Stimulated activated CD4-positive, alpha-beta T cell treated with anti-CD3 and anti-CD28 coated beads, Interleukin-15, amount 100 ng/mL, for 1 hour (primary cell): ENCODE measurements at places on chromosomes 2 and 18.

DNA sequence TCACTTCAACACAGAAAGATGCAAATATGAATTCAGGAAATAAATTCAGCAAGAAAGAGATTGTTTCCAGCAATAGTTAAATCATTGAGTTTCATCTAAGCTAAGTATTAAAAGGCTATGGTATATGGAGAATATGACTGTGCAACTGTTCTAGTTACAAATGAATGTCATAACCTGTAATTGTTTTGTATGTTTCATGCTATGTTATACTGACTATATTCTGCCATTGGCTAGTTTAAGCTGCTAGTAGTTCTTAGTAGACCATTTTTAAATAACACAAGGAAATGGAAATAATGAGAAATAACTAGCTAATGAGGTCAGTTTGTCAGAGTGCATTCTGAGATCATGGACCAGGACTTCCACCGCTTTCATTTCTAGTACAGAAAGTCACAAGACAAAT, 1154.9 kb upstream of the TMEFF2 start:
- DNase-seq: no peak

DNA sequence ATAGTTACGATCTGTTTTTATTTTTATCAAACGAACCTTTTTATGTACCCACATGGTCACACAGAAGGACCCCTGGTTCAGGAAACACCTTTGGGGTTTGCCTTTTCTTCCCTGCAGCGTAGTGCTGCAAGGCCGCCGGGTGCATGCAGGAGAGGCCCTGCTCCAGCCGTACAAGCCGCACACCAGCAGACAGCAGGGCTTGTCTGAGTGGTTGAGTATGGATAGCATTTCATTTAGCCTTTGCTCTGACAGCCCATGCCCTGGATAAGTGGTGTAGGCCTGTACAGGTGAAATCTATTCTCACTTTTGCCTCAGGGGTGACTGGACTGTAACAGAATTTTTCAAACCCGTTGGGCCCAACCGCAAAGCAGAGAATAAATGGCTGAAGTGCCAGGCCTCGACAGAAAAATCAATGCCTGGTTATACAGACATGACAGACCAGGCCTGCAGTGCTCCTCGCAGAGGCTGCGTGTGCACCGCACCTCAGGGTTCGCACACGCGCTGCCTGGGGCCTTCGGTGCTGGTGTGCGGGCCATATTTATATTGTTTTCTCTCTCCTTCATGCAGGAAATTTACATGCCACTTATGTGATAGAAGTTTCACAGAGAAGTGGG, 279.1 kb downstream of the ZNF407 start:
- DNase-seq: no peak

DNA sequence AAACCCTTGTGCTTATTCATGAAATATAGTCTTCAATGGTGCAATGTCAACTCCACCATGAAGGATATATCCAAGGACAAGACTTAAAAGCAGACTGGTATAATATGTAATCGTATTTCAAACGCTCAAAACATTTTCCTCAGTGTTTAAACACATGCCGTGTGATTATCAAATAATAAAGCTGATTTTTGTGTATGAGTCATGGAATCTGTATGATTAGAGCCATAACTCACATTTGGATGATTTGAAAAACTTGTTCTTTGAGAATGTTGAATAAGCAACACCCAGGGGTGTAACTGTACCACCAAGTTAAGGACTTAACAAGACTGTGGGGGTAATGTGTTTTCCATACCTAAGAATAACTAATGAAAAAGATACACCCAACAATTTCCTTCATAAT, 215.3 kb downstream of the STK39 start:
- no peak for DNase-seq

DNA sequence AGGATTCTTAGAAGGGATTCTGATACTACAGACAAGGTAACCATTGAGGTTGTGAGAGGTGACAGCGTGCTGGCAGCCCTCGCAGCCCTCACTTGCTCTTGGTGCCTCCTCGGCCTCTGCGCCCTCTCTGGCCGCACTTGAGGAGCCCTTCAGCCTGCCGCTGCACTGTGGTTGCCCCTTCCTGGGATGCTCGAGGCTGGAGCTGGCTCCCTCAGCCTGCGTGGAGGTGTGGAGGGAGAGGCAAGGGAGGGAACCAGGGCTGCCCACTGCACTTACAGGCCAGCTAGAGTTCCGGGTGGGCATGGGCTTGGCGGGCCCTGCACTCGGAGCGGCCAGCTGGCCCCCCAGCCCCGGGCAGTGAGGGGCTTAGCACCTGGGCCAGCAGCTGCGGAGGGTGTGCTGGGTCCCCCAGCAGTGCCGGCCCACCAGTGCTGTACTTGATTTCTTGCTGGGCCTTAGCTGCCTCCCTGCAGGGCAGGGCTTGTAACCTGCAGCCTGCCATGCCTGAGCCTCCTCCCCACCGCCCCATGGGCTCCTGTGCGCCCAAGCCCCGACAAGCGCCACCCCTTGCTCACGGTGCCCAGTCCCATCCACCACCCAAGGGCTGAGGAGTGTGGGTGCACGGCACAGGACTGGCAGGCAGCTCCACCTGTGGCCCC, 23.9 kb upstream of the RIT2 start:
- no peak for DNase-seq

- no peak for DNase-seq
These were observed 44.9 kb downstream of the SOCS6 start for GRCh38 chr18:70333757-70334156.

- DNase-seq: no peak
These were observed 419.3 kb downstream of the ZNF516 start for GRCh38 chr18:76075777-76076176.

DNA sequence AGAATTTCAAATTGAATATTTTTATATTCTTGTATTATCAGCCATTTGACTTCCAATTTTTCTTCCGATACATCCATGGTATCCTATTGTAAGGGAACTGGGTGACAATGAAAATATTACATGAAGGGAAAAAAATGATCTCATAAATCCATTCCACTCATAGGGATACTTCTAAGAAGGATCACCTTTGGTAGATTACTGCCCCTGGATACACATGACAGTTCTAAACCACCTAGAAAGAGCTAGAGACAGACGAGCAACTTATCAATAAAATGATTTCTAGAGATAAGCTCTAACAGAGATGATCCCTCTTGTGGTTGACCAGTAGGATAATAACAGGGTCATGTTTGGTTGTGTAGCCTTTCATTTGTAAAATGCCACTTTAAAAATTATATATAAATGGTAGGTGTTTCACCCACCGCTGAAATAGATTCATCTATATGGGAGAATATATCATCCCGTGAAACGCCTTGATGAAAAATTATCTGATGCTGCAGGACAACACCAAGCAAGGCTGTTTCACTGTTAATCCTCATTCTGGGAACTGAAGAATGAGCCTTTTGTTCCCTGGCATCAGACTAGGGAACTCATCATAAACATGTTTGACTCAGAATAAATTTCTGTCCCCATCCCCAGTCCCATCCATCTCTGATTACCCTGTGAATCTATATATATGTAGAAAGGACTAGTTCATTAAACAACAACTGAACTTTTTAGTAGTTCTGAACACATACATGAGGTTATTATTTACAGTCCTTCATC, 180.0 kb downstream of the TCF4 start:
- no peak for DNase-seq

- no peak for DNase-seq
These were observed 11.0 kb downstream of the IL18R1 start for GRCh38 chr2:102366406-102367112.

DNA sequence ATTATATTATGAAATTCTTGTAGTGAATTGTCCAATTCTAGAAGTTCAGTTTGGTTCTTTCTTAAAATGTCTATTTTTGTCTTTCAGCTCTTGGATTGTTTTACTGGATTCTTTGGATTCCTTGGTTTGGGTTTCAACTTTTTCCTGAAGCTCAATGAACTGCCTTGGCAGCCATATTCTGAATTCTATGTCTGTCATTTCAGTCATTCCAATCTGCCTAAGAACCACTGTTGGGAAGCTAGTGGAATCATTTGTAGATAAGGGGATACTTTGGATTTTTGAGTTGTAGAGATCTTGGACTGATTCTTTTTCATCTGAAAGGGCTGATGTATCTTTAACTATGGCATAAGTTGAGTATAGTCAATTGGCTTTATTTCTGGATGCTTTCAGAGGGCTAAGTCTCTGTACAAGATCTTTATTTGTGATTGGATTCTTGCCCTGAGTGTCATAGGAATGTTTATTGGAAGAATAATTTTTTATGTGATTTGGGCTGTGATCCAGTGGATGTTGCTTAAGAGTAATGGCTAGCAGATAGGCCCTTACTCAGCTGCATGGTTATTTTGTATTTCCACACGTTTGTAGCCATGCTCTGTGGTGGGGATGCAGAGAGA, 42.3 kb downstream of the SERPINB7 start:
- DNase-seq: no peak

GRCh38 chr2:134167015-134167414, 86.9 kb upstream of the MGAT5 start:
- DNase-seq: no peak

DNA sequence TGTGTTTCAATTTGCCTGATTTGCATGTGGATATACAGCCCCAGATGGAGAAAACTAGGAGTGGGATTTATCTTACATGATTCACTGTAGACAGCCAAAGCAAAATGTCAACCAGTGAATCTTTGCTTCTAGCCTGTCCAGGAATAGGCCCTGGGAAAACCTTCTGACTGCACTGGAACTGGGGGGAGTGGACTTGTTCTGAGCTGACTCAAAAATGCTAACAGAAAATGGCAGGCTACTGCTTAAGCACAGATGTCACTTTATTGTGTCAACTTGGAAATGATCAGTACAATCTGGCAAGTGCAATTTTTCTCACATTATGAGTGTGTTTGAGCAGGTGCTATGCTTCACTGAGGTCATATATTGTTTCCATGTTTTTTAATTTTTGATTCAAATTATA, 593.7 kb downstream of the NRXN1 start:
- no peak for DNase-seq

- DNase-seq: no peak
These were observed 45.9 kb upstream of the KCNF1 start for GRCh38 chr2:10865841-10866240.

GRCh38 chr2:168552450-168552856, 96.4 kb downstream of the CERS6 start:
- no peak for DNase-seq

- DNase-seq: no peak
These were observed 14.7 kb downstream of the SMARCAL1 start for GRCh38 chr2:216426938-216427337.

DNA sequence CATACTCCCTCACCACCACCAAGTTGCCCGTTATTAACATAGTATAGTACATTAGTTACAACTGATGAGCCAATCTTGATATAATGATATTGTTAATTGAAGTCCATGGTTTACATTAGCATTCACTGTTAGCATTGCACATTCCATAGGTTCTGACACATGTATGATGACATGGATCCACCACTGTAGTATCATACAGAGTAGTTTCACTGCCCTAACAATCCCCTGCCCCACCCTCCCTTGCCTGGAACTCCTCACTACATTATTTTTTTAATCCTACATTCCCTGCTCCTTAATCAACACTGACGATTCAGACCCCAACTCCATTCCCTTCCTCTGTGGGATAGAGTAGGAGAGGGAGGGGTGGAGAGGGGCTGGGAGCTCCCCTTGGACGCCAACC, 20.2 kb upstream of the ST3GAL5 start:
- no peak for DNase-seq

GRCh38 chr2:138356178-138356577, 145.4 kb upstream of the SPOPL start:
- no peak for DNase-seq

DNA sequence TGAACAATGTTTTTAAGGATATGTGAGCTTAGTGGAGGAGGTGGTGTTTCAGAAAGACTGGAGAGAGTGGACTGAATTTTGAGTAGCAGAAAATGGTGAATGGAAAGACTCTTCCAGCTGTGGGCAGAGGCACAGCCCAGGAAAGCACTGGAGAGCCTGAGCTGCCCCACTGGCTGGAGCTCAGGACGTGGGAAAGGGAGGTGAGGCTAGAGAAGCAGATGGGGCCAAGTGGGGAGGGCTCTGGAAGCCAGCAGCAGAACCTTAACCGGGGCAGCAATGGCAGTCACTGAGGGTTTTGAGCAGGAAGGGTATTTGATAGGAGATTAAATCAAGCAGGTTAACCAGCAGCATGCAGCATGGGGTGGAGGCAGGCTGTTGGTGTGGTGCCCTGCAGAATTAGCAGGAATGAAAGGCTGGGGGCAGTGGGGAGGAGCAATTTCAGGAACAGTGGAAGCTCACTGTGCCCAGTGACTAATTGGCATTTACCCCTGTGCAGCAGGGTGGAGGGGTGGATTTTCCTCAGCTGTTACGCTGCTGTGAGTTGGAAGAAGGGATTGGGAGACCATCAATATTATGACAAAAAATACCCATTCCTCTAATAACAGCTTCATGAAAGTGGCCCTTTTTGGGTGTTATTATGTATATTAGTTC, 136.2 kb downstream of the CERS6 start:
- DNase-seq: no peak

- DNase-seq: no peak
These were observed 219.6 kb downstream of the SNTG2 start for GRCh38 chr2:1170241-1170640.

- no peak for DNase-seq
These were observed 28.0 kb upstream of the SCLY start for GRCh38 chr2:238032755-238033337.

GRCh38 chr2:26542676-26543505, 65.0 kb upstream of the OTOF start:
- no peak for DNase-seq

DNA sequence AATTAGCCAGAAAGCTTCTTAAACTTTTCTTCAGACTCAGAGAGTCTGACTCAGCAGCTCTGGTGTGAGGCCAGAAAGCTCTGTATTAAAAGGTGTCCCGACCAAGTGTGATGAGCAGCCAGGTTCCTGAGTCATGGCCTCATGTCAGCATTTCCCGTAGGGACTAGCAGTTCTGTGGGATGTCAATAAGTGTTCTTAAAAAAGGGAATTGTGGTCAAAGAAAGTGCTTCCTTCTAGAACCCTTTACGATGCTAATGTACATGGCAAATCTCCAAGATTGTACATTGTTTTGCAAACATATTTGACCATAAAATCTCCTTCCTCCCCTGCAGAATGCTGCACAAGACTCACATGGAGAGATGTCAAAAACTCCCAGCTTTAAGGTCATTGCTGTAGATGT, 80.1 kb downstream of the PLA2R1 start:
- no peak for DNase-seq

GRCh38 chr2:24163601-24164000, 11.3 kb upstream of the FAM228A start:
- no peak for DNase-seq

DNA sequence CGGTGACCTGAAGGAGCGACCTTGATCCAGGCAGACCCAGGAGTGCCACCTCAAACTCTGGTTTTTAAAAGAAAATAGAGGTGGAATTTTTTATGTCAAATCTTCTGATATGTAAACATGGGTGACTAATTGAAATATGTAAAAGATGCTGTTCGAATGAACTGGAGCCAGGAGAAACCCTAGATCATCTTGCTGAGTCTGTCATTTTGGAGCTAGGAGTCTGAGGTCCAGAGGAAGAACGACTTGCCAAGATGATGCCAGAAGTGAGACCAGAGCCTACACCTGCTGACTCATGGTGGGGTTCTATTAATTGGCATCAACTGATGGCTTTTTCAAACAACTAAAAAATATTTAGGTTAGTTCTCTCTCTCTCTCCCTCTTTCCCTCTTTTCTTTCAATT, 74.1 kb downstream of the ACAA2 start:
- no peak for DNase-seq
